ENCODE measurements at places on chromosomes 3 and 15.

DNA sequence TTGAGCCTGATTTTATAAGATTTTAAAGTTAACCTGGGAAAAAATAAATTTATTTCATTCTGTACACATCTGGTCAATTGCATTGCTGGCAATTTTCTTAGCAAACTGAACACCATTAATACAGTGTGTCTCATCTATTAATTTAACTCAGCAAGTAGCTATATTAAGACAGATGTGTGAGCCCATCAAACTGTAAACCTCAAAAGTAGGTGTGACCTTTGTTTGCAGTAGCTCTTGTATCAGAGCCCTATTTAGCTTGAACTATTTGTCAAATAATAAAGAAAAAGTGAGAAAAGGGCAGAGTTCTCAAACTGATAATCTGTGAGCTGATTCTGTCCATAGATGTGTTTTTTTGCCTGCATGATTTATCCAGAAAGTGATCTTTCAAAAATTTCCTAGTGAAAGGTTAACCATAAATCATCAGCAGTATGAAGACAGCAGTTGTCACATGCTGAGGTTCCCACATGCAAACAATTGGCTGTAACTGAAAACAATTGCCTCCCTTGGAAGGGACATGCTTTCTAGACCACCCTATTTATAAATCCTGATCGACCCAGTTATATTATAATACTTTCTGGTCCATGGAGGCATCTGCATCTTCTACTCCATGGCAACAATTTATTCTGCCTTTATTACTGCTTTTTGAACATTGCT lies 646.5 kb downstream of the NSUN3 start:
- no peak for DNase-seq

GRCh38 chr15:101286471-101287114 lies 8.5 kb downstream of the SNRPA1 start:
- no peak for DNase-seq

- DNase-seq, result no peak
Measured at GRCh38 chr3:120604784-120605183, 8.6 kb downstream of the NDUFB4 start.

- DNase-seq, result no peak
Measured at GRCh38 chr15:76626611-76627010, 278.5 kb downstream of the SCAPER start.

DNA sequence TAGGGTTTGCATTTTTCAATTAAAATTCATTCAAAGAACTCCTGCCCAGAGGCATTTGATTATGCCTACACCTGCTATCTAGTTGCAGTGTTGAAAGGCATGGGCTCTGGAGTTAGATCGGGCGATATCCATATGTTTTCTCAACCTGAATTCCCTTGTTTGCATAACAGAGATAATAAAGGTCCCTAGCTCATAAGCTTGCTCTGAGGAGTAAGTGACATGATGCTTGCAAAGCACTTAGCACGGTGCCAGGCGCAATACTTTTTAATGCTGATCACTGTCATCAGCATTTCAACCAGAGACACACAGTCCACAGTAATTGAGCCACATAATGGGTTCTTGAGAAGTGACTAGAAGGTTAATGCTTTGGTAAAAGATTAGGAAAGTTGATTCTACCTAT lies 106.3 kb upstream of the SAMMSON start:
- DNase-seq, result no peak
